Activated naive CD8-positive, alpha-beta T cell treated with anti-CD3 and anti-CD28 coated beads, Interleukin-2, amount 50 U/mL, for 24 hours (primary cell): ENCODE measurements at places on chromosomes 12 and 14.

DNA sequence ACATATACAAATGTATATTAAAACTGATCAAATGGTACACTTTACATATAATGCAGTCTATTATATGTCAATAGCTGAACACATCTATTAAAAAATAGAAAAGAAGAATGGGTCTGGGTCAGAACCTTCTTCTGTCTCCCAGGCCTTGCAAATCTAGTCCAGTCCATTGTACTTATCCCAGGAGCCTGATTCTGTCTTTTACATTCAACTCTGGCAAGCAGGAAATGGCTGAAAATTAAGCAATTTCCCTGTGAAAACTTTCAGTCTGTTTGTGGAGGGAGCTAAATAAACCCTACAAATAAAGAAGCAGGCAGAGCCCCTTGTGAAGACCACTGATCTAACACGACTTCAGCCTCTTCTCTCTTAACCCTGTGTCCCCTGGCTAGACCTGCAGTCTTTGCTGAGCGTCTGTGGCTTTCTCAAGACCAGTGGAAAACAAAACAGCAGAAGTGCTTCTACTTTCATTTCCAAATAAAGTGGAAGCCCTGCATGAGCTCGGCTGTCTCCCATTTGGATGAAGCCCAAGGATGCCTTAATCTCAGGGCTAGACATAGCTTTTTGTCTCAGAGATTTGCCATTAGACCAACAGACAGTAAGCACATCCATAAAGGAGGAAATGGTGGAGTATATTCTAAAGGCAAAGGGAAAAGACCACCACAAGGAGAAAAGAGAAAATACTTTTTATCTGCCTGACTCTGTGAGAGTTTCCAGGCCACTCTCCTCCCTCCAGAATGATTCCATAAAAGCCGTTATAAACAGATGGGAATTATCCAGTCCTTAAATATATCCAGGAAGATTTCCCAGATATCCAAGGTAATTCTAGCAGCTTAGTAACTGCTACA lies 48.2 kb downstream of the CRACR2A start:
- H3K27me3 ChIP-seq, result no peaks in the 10 kb centered on the region
- H3K27ac ChIP-seq, result no peak overlapping the region
- H3K4me1 ChIP-seq, result peaks cover 4% of the 10 kb centered on the region
- H3K36me3 ChIP-seq, result peaks cover 36% of the 10 kb centered on the region

DNA sequence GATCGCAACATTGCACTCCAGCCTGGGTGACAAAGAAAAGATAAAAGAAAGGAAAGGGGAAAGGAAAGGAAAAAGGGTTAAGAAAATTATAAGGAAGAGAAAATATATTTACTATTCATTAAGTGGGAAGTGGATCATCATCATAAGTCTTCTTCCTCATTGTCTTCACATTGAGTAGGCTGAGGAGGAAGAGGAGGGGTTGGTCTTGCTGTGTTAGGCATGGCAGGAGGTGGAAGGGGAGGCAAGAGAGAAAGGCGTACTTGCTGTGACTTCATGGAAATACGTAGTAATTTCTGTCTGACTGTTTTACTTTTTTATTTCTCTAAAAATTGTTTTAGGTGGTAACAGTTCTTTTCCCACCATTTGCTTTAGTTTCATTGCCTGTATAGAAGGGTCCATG lies 26.2 kb downstream of the FAM177A1 start:
- H3K4me3 ChIP-seq, result no peak overlapping the region
- no peak overlapping the region for H3K27ac ChIP-seq
- H3K4me1 ChIP-seq, result no peaks in the 10 kb centered on the region
- DNase-seq, result no peak
- H3K36me3 ChIP-seq, result peaks cover 29% of the 10 kb centered on the region

DNA sequence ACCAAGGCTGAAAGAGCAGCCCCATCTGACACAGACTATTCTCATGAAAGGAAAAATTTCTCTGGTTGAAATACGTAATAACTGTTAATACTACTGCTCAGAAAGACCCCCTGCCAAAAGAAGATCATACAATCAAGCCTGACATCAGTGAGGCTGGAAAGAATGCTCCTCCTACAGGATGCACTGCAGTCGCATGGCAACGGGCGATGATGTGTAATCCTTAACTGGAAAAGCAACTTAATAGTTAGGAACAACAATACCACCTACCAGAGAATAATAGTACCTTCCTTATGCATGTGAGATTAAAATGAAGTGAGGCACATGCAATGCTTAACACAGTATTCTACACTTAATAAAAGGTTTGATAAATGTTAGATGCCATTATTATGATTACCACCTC lies 1.2 kb upstream of the GOLGA5 start:
- H3K27ac ChIP-seq, result no peak overlapping the region
- peak overlapping the region; percentile 80 for H3K4me3 ChIP-seq
- peaks cover 35% of the 10 kb centered on the region for H3K4me1 ChIP-seq
- no peaks in the 10 kb centered on the region for H3K27me3 ChIP-seq
- no peak for DNase-seq

- no peak within 1 kb of the TSS for H3K4me3 ChIP-seq
- peaks cover 16% of the 10 kb centered on the region for H3K36me3 ChIP-seq
- no peaks in the 10 kb centered on the region for H3K27me3 ChIP-seq
- no peak within 1 kb of the TSS for H3K27ac ChIP-seq
- H3K4me1 ChIP-seq, result peaks cover 53% of the 10 kb centered on the region
Measured at GRCh38 chr12:57049890-57050289, at the start of gene MYO1A. Gene MYO1A, minus strand, starts transcription at chr12:57050129. Its CDS starts 1,806 bp downstream, at chr12:57048323.

- DNase-seq, result no peak
- H3K27me3 ChIP-seq, result no peaks in the 10 kb centered on the region
- H3K4me3 ChIP-seq, result no peak overlapping the region
- no peaks in the 10 kb centered on the region for H3K4me1 ChIP-seq
Measured at GRCh38 chr14:94592457-94592856, 11.2 kb downstream of the SERPINA5 start.

DNA sequence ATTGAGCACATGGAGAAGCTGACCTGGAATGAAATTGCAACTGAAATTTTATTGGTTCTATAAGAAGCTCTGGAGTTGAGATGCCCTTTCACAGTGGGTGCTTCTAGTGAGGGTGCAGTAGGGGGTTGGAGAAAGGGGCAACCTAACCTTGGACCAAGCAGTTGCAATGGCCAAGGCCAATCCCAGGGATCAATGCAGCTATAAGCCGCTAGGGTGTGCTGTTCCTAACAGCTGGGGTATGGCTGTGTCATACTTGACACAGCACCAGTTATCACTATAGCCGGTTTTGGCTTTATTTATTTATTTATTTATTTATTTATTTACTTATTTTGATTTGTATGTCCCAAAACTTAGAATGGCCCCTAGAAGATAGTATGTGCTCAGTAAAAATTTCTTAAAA lies 505.9 kb downstream of the FLRT2 start:
- peaks cover 9% of the 10 kb centered on the region for H3K4me1 ChIP-seq
- H3K27ac ChIP-seq, result no peak overlapping the region
- H3K27me3 ChIP-seq, result no peaks in the 10 kb centered on the region
- no peak for DNase-seq
- H3K36me3 ChIP-seq, result no peaks in the 10 kb centered on the region

DNA sequence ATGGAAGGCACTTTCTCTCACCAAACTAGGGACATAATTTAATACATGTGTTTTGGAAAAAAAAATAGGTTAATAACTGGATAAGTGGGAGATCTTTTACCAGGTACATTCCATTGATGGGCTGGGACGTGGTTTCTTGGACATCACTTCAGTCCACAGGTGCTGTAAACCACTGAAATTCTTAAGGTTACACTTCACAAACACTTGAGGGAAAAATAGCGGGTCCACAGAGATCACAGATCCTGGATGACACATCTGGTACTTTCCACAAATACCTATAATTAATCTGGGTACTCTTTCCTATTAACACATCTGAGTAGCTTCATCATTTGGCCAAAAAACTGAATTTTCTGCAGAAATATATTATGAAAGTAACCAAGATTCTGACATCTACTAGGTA lies 85.0 kb downstream of the POLR3B start:
- no peak for DNase-seq
- H3K4me3 ChIP-seq, result no peak overlapping the region
- H3K4me1 ChIP-seq, result peaks cover 1% of the 10 kb centered on the region
- no peaks in the 10 kb centered on the region for H3K27me3 ChIP-seq
- no peak overlapping the region for H3K27ac ChIP-seq

- H3K4me3 ChIP-seq, result no peak overlapping the region
- no peak overlapping the region for H3K27ac ChIP-seq
- no peaks in the 10 kb centered on the region for H3K36me3 ChIP-seq
- H3K4me1 ChIP-seq, result peaks cover 5% of the 10 kb centered on the region
- peaks cover 1% of the 10 kb centered on the region for H3K27me3 ChIP-seq
- DNase-seq, result no peak
Measured at GRCh38 chr14:96182546-96182945, 22.1 kb upstream of the BDKRB2 start.

DNA sequence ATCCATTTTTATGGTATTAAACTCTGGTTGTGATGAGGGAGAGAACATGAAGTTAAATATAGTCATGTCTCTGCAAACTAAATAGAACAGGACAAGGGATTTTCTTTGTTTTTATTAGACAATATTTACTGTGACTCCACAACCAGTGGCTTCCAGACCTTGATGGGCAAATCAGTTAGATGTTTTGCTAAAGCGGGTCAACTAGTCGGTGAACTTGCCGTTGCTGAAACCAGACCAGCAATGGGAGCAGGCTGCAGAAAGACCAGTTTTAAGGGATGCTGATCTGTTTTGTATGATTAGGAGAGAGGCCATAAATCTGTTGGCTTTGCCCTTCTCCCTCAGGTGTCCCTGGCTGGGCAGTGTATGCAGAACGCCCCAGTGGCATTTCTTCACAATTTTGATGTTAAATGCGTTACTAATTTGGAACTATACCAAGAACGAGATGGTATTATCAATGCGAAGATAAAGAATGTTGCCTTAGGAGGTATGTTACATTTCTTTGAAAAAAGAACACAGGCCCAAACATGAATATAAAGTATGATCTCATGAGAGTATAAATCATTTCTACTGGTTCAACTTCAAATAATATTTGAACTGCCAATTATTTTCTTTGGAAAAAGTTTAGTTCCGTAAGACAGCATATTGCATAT lies 19.4 kb downstream of the TCTN2 start:
- no peaks in the 10 kb centered on the region for H3K27me3 ChIP-seq
- no peak for DNase-seq
- H3K36me3 ChIP-seq, result peaks cover 9% of the 10 kb centered on the region
- H3K27ac ChIP-seq, result no peak overlapping the region

DNA sequence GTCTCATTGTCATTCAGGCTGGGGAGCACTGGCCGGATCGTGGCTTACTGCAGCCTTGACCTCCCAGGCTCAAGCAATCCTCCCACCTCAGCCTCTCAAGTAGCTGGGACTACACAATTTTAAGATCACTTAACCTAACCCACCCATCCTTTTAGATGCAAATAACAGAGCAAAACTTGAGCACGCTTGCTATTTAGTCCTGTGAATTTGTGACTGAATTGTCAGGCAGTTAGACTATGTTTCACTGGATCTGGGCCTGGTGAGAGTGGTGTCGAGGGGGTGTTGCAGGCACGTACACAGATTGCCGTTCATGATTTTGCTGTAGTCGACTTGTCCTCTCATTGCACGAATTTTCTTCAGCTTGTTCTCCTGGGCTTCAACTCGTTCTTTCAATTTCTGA lies 38.2 kb downstream of the ZFYVE21 start:
- DNase-seq, result no peak
- no peak overlapping the region for H3K4me3 ChIP-seq
- H3K27ac ChIP-seq, result no peak overlapping the region
- peaks cover 4% of the 10 kb centered on the region for H3K4me1 ChIP-seq
- no peaks in the 10 kb centered on the region for H3K27me3 ChIP-seq
